ENCODE measurements at places on chromosomes 6 and 20.

GRCh38 chr6:150813319-150813992 lies 52.0 kb upstream of the MTHFD1L start:
- peak; percentile 40 for DNase-seq

DNA sequence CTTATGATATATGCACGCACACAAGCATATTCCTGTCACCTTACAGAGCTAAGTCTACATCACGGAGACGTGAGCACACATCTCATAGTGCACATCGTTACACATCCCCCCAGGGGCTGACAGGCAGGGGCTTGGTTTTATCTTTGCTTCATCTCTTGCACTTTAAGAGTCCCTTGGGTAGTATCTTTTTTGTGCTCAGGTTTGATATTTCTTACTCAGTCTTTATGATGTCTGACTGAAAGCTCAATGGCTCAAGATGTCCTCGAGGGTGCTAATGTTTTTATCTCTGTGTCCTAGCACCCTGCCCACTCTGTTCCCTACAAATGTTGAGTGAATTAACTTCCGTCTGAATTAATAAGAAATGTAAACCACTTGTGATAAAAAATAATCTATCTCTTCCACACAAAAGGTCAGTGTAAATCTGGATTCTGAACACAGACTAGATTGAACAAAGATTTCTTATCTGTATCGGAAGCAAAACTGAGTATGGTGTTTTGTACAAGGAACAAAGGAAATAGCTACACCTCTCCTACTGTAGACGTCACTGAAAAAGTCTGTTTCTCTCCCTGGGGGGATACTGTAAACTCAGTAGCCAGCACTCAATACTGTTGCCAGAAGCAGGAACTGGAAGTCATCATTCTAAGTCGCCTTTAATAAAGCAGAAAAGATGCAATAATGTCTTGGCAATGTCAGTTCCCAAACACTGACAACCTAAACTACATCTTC lies 195.1 kb downstream of the PRKN start:
- DNase-seq: no peak

DNA sequence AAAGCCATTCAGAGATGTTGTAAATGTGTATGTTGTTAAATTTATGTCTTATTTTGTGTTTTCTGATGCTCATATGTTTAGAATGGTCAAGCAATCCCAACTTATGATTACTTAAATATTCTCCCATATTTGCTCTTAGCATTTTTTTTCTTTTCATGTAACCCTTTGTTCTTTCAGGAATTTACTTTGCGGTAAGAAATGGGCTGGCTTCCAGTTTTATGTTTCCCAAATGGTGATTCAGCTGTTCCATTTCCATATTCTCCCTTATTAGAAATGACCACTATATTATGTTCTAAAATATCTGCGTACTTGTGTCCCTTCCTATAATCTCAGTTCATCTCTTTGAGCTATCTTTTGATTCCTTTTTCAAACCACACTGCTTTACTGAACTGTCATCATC lies 113.7 kb downstream of the CDH26 start:
- no peak for DNase-seq

GRCh38 chr6:148967541-148967956 lies 220.7 kb downstream of the UST start:
- no peak for DNase-seq

GRCh38 chr20:4795394-4795793 lies 73.7 kb downstream of the PRND start:
- DNase-seq: no peak

DNA sequence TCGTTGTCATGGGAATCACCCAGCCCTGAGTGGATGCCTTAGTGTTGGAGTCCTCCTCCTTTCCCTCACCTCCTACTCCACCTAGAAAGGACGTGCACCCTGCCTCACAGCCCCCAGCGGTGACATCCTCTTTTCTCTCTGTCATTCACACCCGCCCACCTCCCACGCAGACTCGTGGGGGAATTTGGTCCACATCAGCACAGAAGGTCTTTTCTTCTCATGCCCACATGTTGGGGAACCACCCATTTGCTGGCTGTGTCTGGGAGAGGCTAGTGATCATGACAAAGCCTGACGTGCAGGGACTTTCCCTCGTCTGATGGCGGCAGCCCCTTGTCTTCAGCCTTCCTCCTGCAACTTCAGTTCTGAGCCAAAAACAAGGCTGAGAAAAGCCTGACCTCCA lies 96.0 kb upstream of the CNKSR3 start:
- peak; percentile 80 for DNase-seq

DNA sequence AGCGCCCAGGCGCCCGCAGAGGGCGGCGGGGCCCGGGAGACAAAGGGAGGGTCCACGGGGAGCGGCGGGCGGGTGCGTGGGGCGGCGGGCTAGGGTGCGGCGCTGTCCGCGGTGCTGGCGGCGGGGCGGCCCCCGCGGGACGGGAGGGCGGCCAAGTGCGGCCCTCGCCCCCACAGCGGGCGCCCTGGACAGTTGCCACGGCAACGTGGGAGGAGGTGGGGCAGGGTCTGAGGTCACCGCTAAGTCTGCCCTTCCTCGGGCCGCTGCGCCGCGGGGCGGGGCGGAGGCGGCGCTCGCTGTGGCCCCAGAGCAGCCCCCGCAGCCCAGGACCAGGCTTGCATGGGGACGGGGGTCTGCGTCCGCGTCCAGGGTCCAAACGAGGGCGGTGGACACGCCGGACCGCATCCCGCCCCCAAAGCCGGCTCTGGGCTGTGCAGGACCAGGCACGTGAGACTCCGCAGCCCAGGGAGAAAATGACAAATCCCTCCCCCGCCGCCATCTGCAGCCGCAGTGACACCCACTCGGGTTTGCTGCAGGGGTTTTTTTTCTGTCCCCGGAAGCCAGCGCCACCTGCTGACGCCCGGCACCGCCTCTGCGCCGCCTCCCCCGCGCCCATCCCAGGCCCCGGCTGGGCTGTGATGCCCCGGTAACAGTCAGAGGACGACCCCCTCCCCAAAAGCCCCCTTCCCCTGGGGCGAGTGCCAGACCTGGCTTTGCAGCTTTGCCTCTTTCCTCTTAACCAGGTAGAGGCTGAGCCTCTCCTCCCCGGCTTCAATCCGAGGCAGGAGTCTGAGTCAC lies 36.8 kb downstream of the YTHDF1 start:
- DNase-seq: peak; percentile 19

DNA sequence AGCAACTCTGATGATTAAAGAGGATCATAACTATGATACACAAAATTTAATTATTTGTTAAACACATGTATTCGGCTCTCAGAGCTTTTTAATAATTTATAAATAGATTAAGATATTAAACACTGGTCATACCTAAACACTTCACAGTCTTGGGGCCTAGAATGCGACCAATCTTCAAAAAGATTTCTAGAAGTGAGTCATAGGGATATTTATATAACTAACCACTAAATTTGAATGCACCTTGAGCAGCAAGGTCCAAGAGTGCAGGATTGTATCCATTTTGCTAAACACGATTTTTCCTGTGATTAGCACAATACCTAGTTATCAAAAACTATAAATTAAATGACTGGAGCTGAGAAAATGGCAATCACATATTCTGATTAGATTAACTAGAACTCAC lies 709.3 kb downstream of the EPHA7 start:
- no peak for DNase-seq

Measured in GM12864 (cell line).